Fibroblast of skin of back (primary cell): ENCODE measurements at places on chromosomes 7 and 10.
A peak's percentile ranks its signal among the peaks of the same experiment; 100 is the strongest.

GRCh38 chr10:71395621-71396020 lies 1.1 kb upstream of the CDH23 start:
- DNase-seq = no peak

DNA sequence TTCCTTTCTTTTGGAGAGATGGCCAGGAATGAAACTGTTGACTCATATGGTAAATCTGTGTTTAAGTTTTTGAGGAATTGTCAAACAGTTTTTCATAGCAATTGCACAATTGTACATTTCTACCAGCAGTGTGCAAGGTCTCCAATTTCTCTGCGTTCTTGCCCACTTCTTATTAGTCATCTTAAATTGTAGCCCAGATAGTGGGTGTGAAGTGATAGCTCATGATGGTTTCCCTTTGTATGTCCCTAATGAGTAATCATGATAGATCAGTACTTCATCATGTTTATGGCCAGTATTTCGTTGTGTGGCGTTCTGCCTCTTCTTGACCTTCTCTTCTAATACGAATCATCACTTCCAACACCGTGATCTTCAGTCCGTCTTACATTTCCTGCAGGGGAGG lies 136.3 kb downstream of the DOCK1 start:
- peak; percentile 34 for DNase-seq

DNA sequence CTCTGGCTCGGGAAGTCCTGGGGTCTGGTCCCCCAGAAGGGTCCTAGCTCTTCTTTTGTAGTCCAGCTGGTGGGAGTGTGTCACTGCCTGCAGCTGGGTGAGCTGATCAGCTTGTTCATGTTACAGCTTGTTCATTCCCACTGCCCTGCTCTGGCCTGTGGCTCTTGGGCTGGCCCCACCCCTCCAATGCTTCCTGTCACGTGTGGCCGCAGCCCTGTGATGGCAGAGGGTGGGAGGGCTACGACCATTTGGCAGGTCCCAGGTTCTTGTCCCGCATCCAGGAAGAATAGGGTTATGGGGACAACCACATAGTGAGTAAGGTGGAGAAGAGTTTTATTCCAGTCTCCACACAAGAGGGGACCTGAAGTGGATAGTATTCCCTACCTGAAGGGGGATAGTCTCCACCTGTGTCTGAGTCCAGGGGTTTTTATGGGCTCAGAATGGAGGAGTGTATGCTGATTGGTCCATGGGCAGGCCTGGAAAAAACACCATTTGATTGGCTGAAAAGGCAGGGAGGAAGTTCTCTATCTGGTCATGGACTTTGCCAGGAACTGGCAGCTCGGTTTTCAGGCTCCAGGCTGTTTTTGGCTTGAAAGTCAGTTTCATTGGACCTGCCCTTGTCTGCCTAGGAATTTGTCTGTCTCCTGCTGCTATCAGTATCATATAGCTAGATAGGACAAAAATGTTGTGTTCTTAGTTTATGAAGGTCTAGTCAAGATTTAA lies 13.1 kb downstream of the SDHAF3 start:
- DNase-seq = no peak

DNA sequence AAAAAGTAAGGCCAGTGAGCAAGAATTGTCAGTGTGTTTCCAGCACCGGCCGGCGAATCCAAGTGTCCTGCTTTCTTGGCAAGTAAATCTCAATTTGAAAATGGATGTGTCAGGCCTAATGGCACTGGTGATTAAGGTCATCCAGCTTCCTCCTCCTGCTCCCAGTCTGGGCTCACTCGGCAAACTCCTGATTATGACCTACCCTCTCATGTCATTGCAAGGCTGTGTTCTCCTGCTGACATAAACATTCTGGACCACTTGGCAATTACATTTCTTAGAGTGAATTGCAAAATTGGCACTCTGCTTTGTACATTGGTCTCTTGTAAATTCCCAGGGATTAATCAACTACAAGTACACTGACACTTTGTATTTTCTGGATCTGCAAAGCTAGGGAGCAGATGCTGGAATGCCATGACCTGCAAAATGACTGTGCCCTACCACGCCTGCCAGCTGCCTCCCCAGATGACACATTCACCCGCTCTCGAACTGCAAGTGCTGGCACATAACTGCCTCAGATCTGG lies 473.8 kb downstream of the KIF20B start:
- DNase-seq = no peak

- no peak for DNase-seq
Measured at GRCh38 chr7:112079122-112079521, 127.1 kb downstream of the DOCK4 start.

- DNase-seq = no peak
Measured at GRCh38 chr10:27373566-27374160, 130.4 kb upstream of the RAB18 start.

DNA sequence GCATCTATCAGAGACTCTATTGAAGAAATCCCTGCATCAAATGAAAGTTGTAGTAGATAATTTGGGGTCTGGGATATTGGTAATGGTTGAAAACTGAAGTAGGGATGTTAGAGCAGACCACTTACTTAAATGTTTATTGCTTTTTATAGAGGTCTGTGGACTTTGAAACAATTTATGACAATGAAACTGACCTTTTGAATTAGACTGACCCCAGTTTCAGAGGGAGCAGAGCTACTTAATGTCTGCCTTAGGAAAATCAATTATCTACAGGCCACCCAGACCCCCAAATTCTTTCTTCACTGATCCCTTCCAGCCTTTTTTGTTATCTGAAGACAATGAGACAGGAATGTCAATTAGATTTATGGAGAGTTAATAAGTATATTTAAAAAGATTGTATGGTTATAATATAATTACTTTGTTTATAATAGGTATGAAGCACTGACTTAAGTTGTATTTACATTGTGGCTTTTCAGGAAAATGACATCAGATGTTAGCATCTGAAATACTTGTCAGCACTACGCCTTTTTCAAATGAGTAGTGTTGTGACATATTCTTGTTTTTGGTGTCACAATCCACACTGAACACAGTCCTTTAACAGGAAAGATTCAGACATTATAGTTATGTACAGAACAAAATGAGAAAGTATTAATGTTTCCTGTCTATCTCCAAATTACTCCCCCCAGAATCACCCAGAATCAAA lies 13.9 kb downstream of the MGAM2 start:
- DNase-seq = no peak

DNA sequence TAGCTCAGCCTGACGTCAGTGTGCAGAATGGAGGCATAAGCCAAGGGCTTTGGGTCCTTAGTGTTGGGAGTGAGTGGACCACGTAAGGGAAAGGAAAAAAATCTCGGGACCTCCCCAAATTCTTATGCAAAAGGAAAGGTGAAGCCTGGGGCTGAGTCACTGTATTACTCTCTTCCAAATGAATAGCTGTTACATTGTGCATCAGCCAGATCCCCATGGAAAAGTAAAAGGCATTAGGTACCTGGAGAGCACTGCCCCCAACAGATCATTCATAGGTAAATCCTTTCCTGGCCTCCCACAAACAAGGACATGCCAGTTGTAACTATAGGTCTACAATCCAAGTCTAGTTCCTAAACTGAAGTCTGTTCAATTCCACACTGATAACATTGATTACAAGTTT lies 170.5 kb downstream of the C1GALT1 start:
- DNase-seq = no peak
